Activated CD4-positive, CD25-positive, alpha-beta regulatory T cell treated with anti-CD3 and anti-CD28 coated beads, Interleukin-2, amount 50 U/mL, for 16 hours (primary cell): ENCODE measurements at places on chromosomes 11 and 22.

DNA sequence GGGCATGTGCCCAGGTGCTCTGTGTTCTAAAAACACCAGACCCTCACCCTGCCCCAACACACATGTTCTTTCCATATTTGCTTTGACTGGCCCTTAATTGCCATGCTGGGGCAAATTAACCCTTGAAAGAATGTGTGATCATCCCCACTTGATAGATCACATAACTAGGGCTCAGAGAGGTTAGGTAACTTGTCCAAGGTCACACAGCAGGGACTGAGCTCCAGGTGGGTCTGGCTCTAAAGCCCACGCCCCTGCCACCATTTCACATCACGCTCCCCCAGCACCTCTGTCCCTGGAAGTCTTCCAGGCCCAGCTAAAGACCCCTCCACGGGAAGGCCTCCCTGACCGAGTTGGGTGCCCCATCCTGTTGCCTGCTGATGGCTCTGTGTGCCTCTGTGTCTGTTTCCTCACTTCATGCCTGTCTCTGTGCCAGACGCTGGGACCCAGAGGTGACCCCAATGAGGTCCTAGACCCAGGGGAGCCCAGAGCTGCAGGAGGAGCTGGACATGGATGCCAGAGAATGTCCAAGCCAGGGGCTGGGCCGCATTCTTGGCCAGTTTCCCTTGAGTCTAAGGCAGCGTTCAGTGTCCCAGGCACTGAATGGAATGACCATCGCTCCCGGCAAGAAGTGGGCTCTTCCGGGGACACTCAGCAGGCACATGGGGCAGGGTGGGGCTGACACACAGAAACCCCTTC lies 79.7 kb downstream of the MYO7A start:
- no peak for DNase-seq

DNA sequence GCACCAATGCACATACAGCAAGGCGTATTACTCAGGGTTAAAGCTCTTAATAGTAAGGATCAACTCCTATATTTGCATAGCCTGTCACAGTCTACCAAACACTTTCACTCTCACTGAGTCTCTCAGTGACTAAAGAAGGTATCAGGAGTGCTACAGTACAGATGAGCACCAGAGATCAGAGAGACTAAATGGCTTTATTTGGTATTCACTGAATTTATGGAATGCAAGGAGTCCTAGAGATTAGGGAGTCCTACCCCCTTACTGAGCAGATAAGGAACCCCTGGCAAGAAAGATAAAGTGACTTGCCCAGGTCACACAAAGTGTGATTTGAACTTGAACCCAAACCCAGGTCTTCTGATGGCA lies 396.4 kb upstream of the CCDC90B start:
- DNase-seq, result no peak

DNA sequence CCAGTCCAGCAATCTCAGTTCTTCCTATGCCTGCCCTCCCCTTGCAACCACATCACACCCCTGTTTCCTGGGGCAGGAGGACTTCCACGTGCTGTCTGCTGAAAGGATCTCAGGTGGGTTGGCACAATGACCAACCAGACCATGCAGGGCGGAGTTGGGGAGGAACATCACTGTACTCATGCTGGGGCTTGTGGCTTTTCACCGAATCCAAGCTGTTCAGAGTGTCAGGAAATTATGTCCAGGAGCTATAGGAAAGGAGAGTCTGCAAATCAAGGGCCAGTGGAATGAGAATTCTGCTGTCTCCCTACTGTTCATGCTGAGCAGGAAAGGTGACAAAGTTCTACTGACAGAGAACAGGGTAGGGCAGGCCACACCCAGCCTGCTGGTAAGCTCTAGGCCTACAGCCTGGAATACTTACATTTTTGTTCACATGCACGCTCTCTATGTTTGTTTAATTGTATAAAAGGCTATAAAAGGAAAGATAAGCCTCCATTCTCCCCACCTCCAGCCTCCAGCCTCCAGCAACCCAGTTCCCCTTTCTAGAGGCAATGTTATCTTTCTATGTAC lies 1.7 kb upstream of the PLAAT2 start:
- DNase-seq, result no peak

GRCh38 chr11:103406357-103406756 lies 297.1 kb downstream of the DYNC2H1 start:
- no peak for DNase-seq

- no peak for DNase-seq
Measured at GRCh38 chr22:44202261-44202789, 21.6 kb downstream of the PARVG start.

- peak; percentile 41 for DNase-seq
Measured at GRCh38 chr11:60193687-60194433, 11.0 kb upstream of the MS4A6A start.
